ENCODE measurements at places on chromosomes 5 and 9. TPM values are rescaled to one million over a fixed set of nuclear protein-coding genes. Genes with fewer than 3 reads are reported as not detected.

KIAA0825 gene
- 5.1 TPM for total RNA-seq

GRCh38 chr9:116842658-116843057, 155.6 kb downstream of the TRIM32 start:
- no peak overlapping the region for H3K27ac ChIP-seq
- no peaks in the 10 kb centered on the region for H3K36me3 ChIP-seq
- no peak overlapping the region for H3K4me3 ChIP-seq
- no peaks in the 10 kb centered on the region for H3K4me1 ChIP-seq

GRCh38 chr5:111225926-111226325, 1.7 kb downstream of the CAMK4 start:
- DNase-seq, result no peak
- no peaks in the 10 kb centered on the region for H3K36me3 ChIP-seq
- no peak overlapping the region for H3K27ac ChIP-seq
- no peaks in the 10 kb centered on the region for H3K4me1 ChIP-seq
- H3K4me3 ChIP-seq, result no peak overlapping the region
- peaks cover 15% of the 10 kb centered on the region for H3K27me3 ChIP-seq

OR1J1 gene
- not detected for total RNA-seq

Data from left lung (tissue), 14 donors.